ENCODE measurements at places on chromosomes 7 and 10.
A peak's percentile ranks its signal among the peaks of the same experiment; 100 is the strongest.

DNA sequence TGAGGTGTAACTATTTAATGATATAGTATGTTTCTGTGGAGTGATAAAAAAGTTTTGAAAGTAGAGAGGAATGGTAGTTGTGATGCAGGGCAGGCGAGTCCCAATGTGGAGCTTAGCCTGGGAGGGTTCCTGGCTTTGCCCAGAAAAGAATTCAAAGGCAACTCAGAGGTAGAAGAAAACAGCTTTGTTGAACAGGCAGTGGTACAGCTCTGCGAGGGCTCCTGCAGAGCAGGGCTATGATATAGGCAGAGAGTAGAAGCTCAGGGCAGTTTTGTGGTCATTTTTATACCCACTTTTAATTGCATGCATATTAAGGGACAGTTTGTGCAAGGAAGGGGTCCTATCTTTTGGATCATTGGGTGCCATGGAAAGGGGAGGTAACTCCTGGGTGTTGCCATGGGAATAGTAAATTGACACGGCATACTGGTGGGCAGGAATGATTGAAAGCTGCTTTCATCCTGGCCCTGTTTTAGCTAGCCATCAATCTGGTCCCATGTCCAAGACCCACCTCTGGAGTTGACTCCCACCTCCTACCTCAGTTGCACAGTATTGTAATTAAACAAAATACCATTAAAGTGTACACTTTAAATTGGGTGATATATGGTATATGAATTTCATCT lies 12.4 kb downstream of the CYP2C8 start:
- no peak for DNase-seq

DNA sequence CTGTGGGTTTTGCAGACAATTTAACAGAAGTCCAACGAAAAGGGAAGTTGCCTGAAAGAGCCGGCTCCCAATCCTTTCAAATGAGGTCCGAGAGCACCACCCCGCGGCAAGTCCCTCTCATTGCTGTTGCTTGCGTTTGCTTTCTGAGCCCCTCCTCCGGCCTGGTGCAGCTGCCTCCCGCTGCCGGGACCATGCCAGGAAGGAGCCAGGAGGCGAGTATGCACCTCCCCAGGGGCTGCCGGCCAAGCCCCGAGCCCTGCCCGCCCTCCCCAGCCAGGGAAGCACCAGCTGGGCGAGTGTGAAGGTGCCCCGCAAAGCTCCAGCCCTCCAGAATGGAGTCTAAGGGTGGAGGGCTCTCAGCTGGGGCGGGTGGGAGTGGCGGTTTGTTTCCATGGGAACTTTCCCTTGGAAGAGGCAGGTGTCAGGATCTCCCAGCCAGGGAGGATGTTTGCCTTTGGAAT lies 25.8 kb upstream of the PPP2R2D start:
- peak; percentile 91 for DNase-seq

DNA sequence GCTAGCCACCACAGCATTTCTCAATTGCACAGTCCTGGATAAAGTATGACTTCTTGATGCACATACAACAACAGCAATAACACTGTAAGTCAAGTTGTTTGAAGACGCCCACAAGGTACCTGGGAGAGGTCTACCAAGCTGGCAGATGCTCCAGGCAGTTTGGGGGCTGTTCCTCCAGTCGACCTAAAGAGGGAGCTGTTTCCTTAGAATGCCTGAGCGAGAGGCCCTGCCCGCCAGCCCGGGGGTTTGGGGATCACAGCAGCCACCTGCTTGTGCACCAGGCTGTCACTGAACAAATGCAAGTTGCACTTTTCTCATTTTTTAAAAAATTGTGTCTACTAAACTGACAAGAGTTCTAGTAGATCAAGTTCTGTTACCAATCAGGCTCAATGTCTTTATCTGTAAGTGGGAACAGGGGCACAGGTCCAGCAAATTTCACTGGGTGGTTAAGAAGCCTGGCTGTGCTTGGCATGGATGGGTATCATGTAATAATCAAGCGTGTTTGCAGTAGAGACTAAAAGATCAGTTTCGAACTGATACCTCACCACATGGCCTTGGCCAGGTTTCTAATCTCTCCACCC lies 193.8 kb upstream of the ADO start:
- peak; percentile 78 for DNase-seq

- DNase-seq, result no peak
Measured at GRCh38 chr7:9557853-9558252, 1124.4 kb downstream of the NXPH1 start.

All from GM12891 (cell line).